ENCODE measurements at places on chromosomes 5 and 9.
A peak's percentile ranks its signal among the peaks of the same experiment; 100 is the strongest.

DNA sequence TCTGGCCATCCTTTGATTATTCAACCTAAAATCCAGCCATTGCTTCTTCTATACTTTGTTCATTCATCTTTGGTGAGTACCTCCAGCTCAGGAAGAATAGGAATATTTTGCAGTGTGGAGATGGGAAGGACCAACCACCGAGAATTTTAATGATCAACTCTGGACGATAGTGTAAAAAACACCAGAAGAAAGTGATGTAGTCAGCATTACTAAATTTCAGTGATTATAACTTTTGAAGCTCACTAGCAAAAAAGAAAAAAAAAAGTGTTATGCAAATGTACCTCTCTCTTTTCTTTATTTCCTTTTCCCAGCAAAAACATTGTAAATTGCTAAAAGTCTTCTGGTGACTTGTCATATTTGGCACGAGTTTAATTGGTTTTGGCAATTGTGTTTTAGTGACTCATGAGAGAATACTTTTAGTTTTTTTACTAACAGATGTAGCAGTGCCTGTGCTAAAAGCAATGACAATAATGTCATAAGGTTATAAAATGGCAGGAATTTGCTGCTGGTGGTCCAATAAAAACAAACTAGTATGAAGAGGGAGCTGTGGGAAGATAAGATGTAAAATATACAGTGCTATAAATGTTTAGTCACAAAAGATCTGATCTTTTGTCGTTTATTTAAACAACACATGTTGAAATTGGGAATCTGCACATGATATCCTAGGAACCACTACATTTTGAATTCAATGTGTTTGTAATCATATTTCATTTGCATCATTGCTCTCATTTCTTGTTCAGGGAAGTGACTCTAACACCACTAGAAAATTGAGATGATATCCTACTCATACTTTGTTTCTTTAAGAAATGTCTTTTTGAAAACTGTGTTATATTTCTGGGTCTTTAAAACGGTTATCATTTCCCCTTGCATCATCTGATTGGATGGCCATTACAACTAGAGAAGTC is 81.3 kb upstream of the ERCC6L2 start:
- no peak for DNase-seq

DNA sequence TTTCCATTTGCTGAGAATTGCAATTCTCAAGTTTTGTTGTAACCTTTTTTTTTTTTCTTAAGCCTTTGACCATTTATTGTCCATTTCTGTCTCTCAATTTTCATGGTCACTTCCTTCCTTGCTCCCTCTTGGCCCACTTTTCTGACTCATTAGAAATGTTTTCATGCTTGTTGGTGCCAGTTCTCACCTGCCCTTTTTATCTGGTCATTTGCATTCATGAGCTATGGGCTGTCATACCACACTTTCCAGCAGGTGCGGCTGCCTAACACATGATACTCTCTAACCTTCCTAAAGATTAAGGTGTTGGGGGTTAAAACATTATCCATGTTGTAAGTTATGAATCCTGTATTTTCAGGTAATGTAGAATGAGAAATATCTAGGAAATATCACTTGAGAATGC is 150.5 kb upstream of the TLX3 start:
- no peak for DNase-seq

DNA sequence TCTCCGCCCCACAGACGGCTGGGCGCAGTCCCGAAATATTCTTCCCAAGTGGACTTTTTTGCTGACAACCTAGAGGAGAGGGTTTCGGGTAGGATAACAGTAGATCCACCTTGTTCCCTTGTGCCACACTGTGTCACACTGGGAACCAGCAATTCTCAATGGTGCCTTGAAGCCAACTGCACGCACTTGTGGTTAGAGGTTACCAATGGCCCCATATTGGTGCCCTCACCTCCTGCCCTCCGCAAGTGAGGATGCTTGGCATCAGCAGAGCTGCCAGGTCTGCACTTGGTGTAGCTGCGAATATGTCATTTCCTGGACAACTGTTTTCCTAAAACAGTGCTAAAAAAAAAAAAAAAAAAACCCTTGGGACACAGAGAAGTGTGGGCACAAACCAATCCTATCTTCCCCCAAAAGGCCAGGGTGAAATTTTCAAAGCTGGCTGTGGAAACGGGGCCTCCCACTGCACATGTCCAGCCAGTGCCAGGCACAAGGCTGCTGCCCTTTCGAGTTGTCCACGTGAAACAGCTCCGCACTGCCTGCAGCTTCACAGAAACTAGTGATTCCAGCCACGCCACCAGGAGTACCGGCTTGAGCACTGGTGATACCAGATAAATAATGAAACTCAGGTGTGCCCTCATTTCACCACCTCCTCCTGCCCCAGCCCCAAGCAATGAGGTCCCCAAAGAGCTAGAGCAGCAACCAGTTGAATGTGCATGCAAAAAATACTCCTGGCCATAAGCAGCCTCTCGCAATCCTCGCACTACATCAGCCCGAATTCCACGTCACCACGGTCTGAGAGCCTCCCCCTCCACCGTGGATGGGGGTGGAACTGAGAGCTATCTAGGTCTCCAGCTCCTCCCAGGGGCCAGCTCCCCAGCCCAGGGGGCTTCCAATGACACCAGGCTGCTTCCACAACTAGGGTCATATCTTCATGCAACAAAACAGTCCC is 51.2 kb downstream of the USP20 start:
- DNase-seq, result peak; percentile 78

- DNase-seq, result no peak
Measured at GRCh38 chr9:116837018-116837989, 150.2 kb downstream of the TRIM32 start.

GRCh38 chr5:101012880-101013279 is 109.8 kb upstream of the ST8SIA4 start:
- no peak for DNase-seq

DNA sequence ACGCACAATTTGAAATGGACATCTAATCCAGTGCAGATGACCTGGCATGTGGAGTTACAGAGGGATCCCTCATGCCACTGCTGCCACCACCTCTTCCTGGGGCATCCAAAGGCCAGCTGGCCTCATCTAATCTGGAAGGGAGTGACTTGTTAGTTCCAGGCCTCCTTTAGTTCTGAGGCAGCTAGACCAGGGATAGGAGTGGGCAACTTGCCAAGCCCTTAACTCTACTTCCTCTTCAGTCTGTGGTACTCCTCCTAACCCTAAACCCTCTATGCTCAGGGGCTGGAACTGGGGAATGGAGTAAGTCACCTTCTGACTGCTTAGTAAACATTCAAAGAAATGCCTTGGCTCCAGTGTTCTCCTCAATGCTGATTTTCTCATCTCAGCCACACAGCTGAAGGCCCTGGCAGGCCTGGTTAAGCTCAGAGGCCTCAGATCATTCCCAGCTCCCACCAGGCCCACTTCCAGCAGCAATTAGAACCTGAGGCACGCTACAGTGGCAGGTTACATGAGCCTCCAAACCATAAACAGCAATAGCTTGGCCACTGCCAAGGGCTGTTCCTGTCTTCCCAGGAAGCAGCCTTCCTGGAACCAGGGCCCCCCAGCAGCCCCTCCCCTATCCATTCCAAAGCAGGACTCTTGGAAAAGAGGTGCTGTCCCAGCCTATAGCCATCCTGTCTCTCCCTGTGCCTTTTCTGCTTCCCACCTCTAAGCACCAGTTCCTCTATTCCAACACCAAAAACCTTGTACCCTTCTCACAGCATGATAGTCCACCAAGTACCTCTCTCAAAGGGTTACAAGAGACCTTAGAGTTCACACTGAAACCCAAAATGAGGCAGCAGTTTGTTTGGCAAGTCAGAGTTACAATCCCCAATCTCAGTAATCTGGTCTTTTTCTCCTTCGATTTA is 2.0 kb downstream of the EIF4EBP3 start:
- peak; percentile 47 for DNase-seq

GRCh38 chr5:77558266-77558665 is 66.2 kb upstream of the WDR41 start:
- no peak for DNase-seq

DNA sequence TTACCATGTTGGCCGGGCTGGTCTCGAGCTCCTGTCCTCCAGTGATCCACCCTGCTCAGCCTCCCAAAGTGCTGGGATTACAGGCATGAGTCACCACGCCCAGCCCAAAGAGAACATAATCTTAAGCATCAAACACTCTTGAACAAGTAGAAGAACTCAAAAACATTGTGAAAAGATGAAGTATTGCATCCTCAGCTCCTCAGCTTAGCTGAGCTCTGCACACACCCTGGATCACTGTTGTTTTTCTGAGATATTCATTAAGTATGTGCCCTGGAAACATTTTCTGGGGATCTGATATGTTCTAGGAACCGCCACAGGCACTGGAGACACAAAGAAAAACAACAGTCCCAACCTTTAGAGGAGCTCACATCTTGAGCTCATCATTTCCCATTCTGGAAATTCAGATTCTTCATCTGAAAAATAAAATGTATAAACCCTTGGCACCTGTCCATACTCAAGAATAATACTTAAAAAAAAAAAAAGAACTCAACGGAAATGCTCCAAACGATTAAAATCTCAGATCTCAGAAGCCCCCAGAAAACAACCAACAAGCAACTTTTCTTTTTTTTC is 62.2 kb upstream of the ZNF462 start:
- no peak for DNase-seq

DNA sequence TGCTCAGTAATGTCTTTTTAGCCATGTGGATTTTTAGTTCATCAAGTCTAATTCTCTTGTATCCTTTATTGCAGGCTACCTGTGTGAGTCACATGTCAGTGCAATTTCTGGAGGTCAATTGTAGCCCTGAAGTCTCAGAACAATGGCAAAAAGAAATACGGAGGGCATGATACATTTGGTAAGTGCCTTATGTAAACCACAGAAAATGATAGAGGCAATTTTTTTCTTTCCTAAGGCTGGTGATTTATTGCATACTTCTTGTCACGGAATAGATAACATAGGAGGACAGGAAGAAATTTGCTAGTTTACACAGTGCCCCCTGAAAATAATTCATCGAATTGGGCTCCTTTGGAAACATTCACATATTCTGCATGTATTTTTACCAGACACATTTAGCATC is 235.9 kb downstream of the DMRTA1 start:
- no peak for DNase-seq

DNA sequence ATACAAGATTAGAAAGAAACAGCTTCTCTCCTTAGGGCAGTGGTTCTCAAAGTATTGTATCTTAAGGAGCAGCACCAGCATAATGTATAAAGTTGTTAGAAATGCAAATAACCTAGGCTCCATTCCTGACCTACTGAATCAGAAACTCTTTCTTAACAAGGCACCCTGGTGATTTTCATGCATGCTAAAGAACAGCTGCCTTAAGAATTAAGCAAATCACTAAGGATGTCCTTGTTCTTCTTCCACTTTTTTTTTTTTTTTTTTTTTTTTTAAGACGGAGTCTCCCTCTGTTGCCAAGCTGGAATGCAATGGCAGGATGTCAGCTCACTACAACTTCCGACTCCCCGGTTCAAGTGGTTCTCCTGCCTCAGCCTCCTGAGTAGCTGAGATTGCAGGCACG is 1095.2 kb upstream of the EDIL3 start:
- DNase-seq, result no peak

GRCh38 chr9:117414906-117415331 is at the start of gene ASTN2:
Gene ASTN2 (minus strand): TSS chr9:117415057. CDS start chr9:117414938, 119 bp downstream.
- no peak for DNase-seq

GRCh38 chr5:124614105-124614504 is 132.3 kb downstream of the ZNF608 start:
- DNase-seq, result no peak

DNA sequence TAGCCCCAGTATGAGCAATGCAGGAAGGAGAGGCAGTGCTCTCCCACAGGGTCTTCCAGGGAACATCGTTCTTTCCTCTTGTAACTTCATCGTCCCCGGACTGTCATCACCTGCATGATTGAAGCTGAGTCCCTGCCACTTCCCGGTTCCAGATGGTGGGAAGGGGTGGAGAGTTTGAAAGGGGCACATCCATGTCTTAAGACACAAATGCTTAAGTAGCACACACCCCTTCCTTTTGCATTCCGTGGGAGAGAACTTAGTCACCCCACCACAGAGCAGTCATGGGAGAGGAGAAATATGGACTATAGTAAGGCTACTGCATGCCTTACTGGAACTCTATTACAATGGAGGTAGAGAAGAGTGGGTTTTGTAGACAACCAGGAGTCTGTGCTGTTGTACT is 165.3 kb upstream of the GAS1 start:
- no peak for DNase-seq

GRCh38 chr5:61878471-61878870 is 427.5 kb upstream of the KIF2A start:
- no peak for DNase-seq

- DNase-seq, result no peak
Measured at GRCh38 chr9:132287256-132287760, 67.5 kb downstream of the SETX start.

DNA sequence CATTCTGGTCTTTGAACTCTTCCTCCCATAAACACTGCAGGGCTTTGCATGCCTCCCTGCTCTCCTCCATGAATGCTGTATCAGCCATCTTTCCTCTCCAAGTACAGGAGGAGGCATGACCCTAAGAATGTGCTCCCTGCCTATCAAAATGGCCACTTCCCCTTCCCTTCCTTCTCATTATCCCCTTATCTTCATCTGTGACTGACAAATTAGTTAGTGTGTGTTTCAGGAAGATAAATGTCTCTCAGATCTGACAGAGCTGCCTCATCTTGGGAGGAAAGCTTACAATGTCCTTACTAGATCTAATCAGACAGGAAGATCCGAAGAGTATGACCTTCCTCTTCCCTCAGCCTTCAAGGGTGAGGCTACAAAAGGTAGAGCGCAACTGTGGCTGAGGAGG is 46.2 kb downstream of the TLR4 start:
- no peak for DNase-seq

DNA sequence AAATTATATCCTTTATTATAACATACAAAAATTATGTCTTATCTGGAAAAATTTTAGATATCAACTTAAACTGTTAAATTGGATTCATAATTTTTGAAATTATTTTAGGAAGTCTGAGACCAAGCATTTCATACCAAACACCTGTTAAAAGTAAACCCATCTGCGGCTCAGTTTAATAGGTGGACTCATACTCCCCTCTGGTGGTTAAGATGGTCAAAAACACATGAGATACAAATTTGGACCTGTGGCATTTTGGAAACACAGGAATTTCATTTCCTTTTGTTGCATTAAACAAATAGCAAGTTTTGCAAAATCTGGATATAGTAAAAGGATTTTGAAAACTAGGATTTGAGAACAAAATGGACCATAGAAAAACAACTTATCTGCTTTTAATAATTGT is 53.7 kb downstream of the RGMB start:
- no peak for DNase-seq

- DNase-seq, result no peak
Measured at GRCh38 chr9:14434158-14434504, 120.2 kb upstream of the NFIB start.

- no peak for DNase-seq
Measured at GRCh38 chr5:106167766-106168165, 1503.0 kb downstream of the EFNA5 start.

GRCh38 chr5:115317736-115318135 is 21.3 kb upstream of the CCDC112 start:
- DNase-seq, result no peak

DNA sequence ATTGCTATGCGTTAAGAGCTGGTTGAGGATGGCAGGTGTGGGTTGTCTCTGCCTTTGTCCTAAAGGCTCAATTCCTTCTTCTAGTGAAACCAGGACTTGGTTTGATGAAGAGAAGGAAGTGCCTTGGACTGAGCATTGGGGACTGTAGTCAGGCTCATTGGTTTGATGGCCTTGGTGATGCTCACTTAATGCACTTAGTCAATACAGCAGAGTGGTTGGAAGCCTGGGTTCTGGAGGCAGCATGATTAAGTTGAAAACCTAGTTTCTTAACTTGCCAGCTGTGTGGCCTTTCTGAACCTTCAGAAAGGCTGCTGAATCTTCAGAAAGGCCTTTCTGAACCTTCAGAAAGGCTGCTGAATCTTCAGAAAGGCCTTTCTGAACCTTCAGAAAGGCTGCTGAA is 52.4 kb downstream of the PTTG1 start:
- DNase-seq, result no peak

- DNase-seq, result peak; percentile 91
Measured at GRCh38 chr5:157743163-157744050, at the start of gene LSM11. Gene LSM11 (plus strand): TSS chr5:157743712. CDS start chr5:157743751, 39 bp downstream.

Measured in CD4-positive, alpha-beta T cell treated with Interleukin-1 beta for 1 hour (primary cell).